ENCODE measurements at places on chromosomes 1 and 21.

DNA sequence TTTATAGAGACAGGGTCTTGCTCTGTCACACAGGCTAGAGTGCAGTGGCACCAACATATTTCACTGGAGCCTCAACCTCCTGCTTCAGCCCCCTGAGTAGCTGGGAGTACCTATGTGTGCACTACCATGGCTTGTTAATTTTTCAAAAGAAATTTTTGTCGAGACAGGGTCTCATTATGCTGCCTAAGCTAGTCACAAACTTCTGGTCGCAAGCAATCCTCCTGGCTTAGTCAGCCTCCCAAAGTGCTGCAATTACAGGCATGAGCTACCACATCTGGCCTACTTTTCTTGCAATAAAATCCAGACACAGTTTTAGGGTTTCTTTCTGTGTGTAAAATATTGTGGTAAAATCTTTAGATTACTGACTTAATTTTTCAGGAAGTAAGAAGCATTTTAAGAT is 27.9 kb upstream of the NTPCR start:
- DNase-seq, result no peak

- no peak for DNase-seq
Observed at GRCh38 chr1:28163496-28164161, 12.9 kb downstream of the PTAFR start.

- no peak for DNase-seq
Observed at GRCh38 chr1:196367838-196368237, 240.4 kb downstream of the KCNT2 start.

GRCh38 chr1:179599623-179600249 is 8.1 kb downstream of the TDRD5 start:
- DNase-seq, result no peak

DNA sequence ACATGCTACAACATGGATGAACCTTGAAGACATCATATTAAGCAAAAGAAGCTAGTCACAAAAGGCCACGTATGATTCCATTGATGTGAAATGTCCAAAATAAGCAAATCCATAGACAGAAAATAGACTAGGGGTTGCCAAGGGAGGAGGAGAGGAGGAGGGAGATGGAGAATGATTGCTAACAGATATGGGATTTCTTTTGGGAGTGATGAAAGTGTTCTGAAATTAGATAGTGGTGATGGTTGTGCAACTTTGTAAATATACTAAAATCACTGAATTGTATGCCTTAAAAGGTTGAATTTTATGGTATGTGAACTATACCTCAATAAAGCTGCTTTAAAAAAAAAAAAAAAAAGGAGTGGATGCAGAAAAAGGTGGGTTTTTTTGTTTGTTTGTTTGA is 7.6 kb downstream of the CLSTN1 start:
- DNase-seq, result no peak

DNA sequence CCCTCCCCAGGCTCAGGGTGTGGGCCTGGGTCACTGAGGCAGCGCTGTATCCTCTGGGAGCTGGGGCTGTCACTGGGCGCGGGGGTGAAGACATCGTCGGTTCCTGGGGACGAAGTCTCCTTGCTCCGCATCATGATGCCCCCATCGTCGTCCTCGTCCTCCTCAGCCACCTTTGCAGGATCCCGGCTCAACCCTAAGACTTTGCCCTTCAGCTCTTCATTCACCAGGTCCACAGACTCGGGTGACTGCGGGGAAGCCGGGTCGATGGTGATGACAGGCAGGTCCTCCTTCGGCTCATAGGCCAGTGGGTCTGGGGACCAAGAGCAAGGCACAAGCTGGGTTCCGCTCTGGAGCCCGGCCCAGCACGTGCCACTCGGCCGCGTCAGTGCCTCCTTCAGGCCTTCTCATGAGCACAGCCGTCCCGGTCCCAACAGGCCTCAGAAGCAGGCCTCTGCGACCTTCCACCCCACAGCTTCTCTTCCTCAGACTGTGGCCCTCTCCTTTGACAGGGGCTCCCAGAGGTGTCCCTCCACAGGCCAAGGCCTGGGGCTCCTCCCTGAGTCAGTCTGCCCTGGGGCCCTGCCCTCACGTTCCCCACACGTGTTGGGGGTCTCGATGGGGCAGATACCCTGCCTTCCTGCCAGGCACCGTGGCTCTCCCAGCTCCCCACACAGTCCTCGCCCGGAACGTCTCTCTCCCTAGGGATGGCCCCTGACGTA is 54.4 kb downstream of the SLC9A1 start:
- peak; percentile 55 for DNase-seq

All from ovary (tissue), 10 donors.